ENCODE measurements at places on chromosomes 3 and 15.

- no peak for DNase-seq
Measured at GRCh38 chr3:158097593-158098308, 8.5 kb downstream of the SHOX2 start.

DNA sequence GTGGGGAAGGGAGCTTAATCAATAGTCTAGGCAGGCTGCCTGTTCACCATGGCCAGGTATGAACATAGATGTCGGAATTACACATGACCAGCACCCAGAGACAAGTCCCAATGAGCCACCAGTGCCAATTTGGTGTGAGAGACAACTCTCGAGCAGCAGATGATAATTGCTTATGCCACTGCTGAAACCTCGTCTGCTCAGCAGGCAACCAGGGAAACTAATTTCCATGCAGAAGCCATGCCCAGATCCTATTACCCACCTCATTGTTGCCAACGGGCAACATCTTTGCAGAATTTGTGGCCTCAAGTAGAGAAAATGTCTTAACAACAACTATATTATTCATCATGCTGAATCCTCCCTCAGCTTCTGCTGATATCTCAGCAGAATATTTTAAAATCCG is 84.9 kb downstream of the CGGBP1 start:
- no peak for DNase-seq

GRCh38 chr15:86163816-86164215 is 84.1 kb downstream of the AGBL1 start:
- DNase-seq: no peak

DNA sequence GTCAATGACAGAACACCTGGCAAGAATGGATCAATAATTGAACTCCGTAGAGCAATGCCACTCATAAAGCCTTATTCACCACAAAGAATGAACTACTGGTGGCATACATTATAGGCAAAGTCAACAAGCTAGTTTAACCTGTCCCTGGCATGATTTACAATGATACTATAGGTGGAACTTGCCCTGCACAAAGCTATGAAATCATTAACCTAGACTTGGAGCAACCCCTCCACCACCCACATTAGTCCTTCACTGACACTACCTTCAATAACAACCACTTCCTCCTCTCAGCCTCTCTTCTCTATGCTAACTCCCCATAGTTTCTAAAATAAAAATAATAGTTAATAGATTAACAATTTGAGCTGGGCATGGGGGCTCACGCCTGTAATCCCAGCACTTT is 54.4 kb downstream of the ACAP2 start:
- no peak for DNase-seq

GRCh38 chr3:72397586-72397985 is 450.7 kb downstream of the SHQ1 start:
- DNase-seq: no peak

GRCh38 chr3:100709842-100710260 is 557 bp downstream of the TFG start:
- no peak for DNase-seq

DNA sequence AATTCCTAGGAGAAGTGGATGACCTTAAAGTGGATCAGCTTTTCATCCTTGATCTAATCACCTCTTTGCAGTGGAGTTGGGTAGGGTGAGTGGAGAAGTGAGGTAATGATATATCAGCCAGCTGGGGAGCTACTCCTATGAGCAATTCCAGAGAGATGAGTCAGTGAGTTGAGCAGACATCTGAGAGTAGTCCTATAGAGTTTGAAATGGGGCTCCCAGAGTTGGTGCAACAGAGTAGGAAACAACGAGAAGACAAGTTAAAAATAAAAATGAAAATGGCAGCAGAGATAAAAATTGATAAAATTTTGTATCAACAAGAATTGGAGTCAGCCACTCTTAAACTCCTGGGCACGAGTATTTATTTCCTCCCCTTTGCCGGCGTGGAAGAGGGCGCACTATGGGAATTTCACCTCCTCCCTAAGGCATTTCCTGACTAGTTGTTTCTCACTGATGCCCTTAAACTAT is 150.8 kb upstream of the DPH6 start:
- DNase-seq: no peak

DNA sequence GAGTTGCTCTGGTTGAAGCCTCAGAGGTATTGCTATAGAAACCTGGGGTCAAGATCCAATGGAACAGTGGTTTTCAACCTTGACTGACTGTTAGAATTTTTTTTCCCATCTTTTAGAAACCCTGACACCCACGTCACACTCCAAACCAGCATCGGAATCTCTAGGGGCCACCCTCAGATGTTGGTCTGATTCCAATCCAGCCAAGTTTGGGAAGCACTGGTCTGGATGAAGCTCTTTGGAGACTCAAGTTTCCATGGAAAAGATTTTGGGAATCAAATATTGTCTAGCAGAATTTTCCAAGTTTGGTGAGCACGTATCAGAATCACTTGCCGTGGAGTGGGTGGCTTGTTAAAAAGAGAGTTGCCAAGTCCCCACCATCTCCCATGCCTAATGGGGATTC is 103.8 kb downstream of the THSD4 start:
- no peak for DNase-seq

GRCh38 chr15:69482686-69483256 is 30.2 kb downstream of the RPLP1 start:
- DNase-seq: no peak

DNA sequence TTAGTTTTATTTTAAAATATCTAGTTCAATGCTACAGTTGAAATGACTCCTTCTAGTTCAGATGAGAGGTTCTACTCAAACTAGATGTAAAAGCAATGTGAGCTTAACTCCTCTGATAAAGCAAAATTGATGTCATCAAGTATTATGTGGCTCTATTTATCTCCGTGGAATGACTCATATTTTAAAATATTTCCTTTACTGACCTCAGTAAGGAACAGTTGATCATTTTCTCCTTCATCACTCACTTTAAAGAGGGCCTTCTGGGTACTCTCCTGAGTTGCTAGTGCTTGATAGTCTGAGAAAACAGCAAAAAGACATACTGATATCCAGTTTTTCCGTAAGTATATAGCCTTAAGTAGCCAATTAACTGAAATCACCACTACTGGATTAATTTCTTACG is 1099.3 kb downstream of the ROBO2 start:
- no peak for DNase-seq

GRCh38 chr3:134625885-134626741 is 24.7 kb downstream of the KY start:
- no peak for DNase-seq

GRCh38 chr15:65363306-65363705 is 14.5 kb downstream of the IGDCC3 start:
- no peak for DNase-seq

DNA sequence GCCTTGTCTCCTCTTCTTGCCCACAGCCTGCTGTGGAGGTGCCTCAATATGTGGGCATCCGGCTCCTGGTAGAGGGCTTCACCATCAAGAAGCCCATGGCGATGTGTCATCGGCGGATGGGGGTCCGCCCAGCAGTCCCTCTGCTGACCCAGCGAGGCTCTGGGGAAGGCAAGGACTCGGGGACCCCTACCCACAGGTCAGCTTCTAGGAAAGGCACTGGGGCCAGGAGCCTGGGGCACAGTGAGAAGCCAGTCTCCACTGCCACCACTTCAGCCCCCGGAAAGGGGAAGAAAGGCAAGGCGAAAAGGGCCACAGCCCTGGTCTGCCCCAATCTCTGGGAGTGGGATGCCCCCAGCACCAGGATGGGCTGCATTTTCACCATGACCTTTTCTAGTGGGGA is 10.7 kb downstream of the RPUSD3 start:
- peak; percentile 79 for DNase-seq

GRCh38 chr3:25856902-25857518 is 67.1 kb downstream of the OXSM start:
- DNase-seq: no peak

- no peak for DNase-seq
Measured at GRCh38 chr3:138902171-138902570, 44.8 kb downstream of the FOXL2 start.

DNA sequence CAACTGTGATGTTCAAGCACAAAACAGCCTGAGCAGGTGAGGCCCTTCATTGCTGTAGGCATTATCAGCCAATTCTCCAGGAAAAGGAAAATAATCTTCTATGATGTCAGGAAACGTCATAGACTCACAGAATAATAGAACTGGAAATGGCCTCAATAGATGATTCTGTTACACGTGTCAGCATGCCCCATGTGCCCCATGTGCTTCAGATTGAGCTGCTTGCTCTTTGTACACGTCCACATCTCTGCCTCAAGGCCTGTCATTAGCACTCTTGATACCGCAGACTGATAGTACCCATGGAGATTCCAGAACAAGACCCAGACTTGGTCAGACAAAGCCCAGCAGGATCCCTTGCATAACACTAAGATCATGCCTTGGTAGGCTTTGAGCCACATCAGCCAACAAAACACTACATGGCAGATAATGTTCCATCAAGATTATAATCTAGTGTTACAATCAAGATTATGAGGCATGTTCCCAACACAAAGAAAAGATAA is 95.9 kb downstream of the MEIS2 start:
- no peak for DNase-seq

- DNase-seq: no peak
Measured at GRCh38 chr3:54358969-54359694, 236.8 kb downstream of the CACNA2D3 start.

- no peak for DNase-seq
Measured at GRCh38 chr3:122469659-122470058, 45.1 kb downstream of the KPNA1 start.

DNA sequence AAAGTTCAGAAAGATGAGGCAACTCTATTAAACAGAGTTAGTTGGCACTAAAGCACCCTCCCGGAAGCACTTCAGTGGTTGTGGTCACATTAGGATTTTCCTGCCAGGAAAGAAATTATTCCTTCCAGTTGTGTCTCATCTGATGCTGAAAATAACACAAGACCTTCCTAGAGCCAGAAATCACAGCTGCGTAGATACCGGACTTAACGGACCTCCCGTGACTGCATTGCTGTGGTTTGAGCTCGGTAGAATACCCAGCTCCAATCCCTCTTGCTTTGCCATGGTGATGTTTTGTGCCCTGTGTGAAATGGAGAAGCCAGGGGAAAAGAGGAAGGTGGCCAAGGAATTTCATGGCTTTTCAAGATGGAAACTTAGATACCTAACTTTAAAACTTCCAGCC is 215.0 kb upstream of the IGF1R start:
- no peak for DNase-seq

- DNase-seq: no peak
Measured at GRCh38 chr3:123161167-123161566, 40.6 kb upstream of the SEC22A start.

- no peak for DNase-seq
Measured at GRCh38 chr3:197508461-197508860, 47.3 kb downstream of the BDH1 start.

- DNase-seq: no peak
Measured at GRCh38 chr15:85408270-85408746, 27.9 kb downstream of the AKAP13 start.

- DNase-seq: no peak
Measured at GRCh38 chr15:38075466-38075865, 141.0 kb downstream of the TMCO5A start.

- DNase-seq: no peak
Measured at GRCh38 chr15:92714077-92714476, 58.5 kb upstream of the FAM174B start.

- no peak for DNase-seq
Measured at GRCh38 chr3:133442518-133442917, 42.7 kb downstream of the BFSP2 start.

DNA sequence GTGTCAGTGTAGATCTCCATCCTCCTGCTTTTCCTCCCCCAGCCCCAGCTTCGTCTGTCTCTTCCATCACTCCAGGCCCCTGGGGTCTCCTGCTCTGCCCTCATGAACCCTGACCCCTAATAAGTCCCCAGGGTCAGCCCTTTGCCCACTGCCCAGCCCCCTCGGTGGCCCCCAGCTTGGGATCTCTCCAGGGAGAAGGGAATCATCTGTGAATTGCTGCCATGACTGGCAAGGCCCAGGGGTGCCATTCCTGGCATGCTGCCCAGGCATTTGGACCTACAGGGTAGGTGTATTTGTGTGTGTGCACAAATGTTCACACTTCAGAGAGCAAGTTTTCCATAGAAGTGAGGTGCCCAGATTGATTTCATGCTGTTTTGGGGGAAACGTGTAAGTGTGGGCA is 5.9 kb upstream of the TBC1D21 start:
- no peak for DNase-seq

DNA sequence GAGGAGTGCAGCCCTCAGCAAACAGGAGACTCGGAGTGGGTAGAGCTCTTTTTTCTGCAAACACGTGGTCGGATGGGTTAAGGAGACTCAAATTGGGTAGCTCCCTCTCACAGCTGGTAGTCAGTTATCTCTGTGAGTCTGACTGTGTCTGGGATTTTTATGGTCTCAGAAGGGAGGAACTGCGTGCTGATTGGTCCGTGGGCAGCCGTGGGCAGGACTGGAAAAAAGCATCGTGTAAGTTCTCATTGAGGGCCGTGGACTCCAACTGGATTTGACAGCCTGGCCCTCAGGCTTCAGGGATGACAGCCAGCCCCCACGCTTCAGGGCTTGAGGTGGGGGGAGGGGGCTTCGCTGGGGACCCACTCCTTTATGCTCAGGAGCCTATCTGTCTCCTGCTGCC is 463.9 kb downstream of the EPHA3 start:
- no peak for DNase-seq

- DNase-seq: no peak
Measured at GRCh38 chr3:190077395-190078045, 43.2 kb downstream of the P3H2 start.

DNA sequence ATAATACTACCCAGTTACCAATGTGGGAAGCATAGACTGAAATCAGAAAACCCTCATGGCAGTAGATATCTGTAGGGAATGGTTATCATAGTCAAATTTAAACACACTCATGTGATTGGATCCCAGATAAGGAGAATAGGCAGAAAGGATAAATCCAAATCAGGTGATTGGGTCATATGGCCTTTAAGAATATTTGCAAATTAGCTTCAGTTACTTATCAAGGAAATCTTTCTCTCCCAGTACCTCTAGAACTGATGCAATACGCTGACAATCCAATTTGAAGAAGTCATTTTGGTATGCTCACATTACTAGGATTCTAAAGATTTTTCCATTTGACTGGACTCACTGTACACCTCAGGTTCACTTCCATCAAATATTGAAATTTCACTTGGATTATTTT is 87.7 kb upstream of the MNS1 start:
- DNase-seq: no peak

DNA sequence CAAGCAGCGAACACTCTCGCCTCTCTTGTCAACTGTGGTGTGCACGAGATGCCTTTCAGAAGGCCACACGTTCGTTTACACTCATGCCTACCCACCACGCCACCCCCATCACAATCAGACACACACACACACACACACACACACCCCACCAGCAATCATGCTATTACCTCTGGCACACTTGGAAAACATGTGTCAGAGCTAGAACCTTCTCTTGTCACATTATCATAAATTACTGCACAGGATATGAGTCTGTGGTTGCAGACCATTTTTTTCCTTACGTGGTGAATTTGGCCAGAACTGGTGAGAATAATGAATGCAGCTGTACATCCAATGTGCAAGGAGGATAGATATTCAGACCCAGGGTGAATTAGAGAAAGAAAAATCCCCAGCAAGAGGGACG is 52.4 kb downstream of the TRIM69 start:
- no peak for DNase-seq

- DNase-seq: no peak
Measured at GRCh38 chr3:36677331-36678007, 86.9 kb downstream of the DCLK3 start.

- DNase-seq: no peak
Measured at GRCh38 chr3:17664923-17665322, 77.5 kb downstream of the TBC1D5 start.

- no peak for DNase-seq
Measured at GRCh38 chr3:113606539-113607218, 74.3 kb downstream of the SIDT1 start.

GRCh38 chr3:57689367-57690053 is 3.4 kb downstream of the DENND6A start:
- DNase-seq: no peak

GRCh38 chr3:141643391-141643790 is 94.7 kb upstream of the RNF7 start:
- no peak for DNase-seq

Data from chondrocyte (in vitro differentiated cells).